ENCODE measurements at places on chromosomes 3 and 15.

GRCh38 chr3:34056181-34056910 lies 257.9 kb downstream of the PDCD6IP start:
- no peak for DNase-seq

DNA sequence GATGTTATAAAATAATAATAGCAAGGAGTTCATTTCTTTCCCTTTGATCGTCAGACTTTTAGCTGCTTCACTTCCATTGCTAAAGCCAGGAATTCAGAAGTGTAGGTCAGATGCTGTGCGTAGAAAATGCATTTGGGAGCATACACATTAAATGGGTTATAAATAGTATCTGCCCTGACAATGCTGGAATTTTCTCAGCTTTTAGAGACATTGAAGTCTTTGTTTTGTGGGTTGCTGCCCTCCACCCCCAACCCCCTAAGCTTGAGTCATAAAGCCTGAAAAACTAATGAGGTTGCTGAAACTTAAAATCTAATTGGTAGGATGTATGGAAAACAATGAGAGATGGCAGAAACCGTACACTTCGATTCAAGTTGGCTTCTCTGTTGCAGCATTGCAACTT lies 81.9 kb downstream of the MITF start:
- DNase-seq: no peak

GRCh38 chr3:139113993-139114375 lies 69.3 kb upstream of the PRR23C start:
- DNase-seq: no peak

- DNase-seq: no peak
Measured at GRCh38 chr3:23900744-23901143, 16.0 kb downstream of the NKIRAS1 start.

DNA sequence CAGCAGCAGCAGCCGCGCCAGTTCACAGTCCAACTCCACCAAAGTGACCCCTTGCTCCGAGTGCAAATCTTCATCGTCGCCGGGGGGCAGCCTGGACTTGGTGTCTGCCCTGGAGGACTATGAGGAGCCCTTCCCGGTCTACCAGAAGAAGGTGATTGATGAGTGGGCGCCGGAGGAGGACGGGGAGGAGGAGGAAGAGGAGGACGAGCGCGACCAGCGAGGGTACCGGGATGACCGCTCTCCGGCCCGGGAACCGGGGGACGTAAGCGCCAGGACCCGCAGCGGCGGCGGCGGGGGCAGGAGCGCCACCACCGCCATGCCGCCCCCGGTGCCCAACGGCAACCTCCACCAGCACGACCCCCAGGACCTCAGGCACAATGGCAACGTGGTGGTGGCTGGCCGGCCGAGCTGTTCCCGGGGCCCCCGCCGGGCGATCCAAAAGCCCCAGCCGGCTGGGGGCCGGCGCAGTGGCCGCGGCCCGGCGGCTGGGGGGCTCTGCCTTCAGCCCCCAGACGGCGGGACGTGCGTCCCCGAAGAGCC lies 224.1 kb upstream of the IL12A start:
- DNase-seq: no peak

DNA sequence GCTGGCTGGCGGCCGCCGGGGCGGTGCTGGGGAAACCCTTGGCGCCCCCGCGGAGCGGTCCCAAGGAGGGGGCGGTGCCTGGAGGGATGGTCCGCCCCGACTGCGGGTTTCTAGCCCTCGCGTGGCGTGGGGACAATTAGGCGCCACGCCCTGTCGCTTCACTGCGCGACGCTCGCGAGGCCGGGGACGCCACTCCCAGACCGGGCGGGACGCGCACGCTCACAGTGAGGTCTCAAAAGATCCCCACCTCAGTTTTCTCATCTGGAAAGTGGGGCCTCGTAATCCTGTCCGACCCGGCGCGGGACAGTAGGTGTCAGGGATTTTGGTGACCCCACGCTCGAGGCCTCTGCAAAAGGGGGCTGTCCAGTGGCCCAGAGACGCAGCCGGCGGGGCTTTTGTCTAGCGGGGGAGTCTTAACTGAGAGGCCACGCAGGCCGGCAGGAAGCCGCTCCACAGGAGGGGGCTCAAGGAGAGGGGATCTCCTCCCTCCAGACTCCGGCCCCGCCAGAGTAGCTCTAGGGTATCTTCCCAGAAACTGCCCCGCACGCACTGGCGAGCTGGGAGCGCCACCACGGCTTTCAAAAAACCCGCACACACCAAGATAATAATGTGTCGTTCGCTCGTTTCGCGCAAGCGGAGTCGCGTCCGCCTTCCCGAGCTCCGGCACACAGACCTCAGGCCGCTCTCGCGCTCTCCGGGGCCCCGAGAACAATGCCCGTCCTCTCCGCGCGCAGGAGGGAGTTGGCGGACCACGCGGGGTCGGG lies 710 bp upstream of the CLK3 start:
- DNase-seq: peak; percentile 87

DNA sequence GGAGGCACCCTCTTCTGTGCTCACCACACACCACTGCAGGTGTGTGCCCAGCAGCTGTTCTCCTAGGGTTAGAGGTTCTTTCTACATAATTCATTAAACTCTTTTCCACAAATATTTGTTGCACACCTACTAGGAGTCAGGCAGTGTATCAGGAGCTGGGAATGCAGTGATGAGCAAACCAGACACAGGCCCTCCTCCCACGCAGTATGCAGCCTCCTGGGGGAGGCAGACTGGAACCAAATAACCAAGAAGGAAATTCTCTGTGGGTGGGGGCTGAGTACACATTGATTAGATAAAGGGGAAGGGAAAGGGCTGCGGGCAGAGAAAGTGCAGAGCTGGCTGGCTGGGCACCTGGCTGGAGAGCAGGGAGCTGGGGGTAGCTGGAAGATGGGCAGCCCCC lies 18.5 kb upstream of the C3orf22 start:
- DNase-seq: no peak

- no peak for DNase-seq
Measured at GRCh38 chr15:73954188-73955145, 28.2 kb downstream of the LOXL1 start.

- DNase-seq: no peak
Measured at GRCh38 chr15:57495041-57495440, 96.7 kb upstream of the MYZAP start.

DNA sequence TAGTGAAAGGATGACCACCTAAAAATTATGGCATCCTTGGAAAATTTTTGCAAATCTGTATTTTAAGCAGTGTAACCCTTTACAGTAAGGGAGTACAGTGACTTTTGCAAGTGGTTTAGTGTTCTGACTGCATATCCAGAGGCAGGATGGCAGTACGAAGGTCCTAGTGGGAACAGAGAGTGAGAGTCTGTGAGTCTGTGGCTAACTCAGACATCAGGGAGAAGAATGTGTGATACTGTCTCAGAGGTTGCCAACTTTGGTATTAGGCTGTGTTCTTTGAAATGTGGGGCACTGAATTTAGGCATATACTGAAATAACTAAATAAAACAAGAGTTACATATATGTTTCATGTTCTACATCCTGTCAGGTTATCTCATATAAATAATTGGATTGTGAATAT lies 25.7 kb downstream of the PRKCI start:
- DNase-seq: no peak

DNA sequence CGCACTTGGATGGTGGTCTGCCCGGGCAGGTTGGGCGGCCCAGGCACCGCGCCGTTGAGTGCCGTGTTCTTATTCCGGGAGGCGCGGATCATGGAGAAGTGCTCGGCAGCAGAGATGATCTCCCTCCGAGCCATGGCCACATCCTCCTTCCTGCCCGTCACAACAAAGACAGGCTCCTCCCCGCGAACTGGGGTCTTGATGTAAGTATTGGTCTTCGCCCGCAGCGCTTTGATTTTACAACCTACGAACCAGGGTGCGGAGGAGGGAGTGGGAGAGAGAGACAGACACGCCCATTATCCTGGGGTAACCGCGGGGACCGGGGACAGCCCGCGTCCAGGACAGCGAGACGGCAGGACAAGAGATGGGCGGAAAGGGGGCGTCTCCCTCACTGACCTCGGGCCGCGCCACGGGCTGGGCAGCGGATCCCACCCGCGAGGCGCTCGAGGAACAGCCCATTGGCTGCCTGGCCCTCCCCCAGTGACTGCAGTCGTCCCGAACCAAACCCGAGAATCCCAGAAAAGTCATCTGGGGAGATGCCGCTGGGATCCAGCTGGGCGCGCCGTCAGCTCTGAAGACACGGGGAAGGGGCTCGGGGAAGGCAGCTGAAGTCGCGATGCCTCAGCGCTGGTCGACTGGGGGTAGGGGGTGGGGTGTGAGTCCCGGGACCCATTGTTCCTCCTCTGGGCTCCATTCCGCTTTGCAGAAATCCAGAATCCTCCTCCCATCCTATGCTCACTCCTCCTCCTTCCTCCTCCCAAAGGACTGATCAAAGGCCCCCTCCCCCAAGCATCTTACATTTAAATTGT lies 1.2 kb downstream of the MEX3B start:
- DNase-seq: peak; percentile 29

DNA sequence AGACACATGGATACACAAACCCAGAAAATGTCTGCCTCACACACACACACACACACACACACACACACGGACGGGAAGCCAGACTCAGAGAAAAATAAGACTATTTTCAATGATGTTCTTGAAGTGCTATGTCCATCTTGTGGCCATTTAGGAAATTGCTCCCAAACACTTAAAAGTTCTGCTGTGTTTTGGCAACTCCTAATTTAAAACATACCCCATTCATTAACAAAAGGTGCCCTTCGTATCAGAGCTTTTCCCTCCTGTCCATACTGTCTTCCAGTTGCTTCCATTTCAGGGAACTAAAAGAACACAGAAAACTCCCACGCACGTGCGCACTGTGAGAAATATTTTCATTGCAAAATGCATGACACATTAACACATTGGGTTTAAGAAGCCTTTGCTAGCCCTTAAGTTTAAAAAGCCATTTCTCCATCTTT lies 44.6 kb downstream of the SLC12A1 start:
- DNase-seq: no peak

- DNase-seq: no peak
Measured at GRCh38 chr15:60079210-60079609, 75.1 kb downstream of the FOXB1 start.

- DNase-seq: no peak
Measured at GRCh38 chr3:178088963-178089362, 447.3 kb upstream of the KCNMB2 start.

- peak; percentile 33 for DNase-seq
Measured at GRCh38 chr3:44439499-44440295, 37.8 kb downstream of the ZNF445 start.

- DNase-seq: no peak
Measured at GRCh38 chr3:161672478-161672877, 175.9 kb downstream of the OTOL1 start.

DNA sequence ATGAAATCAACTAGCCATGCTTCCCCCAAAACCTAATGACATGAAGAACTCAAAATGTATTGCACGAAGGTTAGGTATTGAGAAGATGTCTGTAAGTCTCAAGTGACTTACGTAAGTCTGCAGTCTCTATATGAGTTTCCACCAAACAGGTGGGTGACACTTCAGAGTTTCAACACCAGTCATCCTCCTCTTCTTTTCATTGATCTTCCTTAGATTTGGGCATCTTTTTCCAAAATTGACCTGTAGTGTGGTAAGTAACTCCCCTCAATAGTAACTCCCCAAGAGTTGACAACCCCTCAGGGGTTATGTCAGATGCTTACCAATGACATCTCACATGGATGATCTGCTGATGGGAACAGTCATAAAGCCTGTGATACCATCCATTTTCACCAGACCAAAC lies 46.1 kb downstream of the GPR176 start:
- no peak for DNase-seq

DNA sequence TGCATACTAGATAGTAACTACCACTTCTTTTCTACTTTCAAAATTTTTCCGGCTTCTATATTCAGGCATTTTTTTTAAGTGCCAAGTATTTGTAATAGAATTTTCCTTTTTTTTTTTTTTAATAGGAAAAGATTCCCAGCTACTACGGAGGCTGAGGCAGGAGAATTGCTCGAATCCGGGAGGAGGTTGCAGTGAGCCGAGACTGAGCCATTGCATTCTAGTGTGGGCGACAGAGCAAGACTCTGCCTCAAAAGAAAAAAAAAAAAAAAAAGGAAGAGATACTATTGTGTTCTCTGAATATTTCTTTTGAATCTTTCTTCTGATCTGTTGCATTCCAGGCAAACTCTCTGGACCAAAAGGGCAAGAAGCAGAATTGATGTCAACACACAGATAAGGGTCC lies 557.3 kb downstream of the FGF12 start:
- DNase-seq: no peak

DNA sequence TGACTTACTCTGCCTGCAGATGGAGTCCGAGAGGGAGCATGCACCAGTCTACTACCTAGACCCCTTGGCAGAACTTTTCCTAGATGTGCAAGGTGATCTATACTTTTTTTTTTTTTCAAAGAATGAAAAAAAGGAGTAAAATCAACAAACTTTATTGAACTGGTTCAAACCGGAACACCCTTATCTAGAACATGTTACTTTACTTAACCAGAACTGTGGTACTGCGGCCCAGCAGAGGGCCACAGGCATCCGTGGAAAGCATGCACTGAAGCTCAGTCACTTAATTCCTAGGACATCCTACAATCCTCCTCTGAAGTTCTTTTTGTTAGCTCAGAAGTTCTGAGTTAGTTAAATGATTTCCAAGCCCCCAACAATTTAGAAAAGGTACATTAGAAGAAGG lies 21.6 kb downstream of the CHAC1 start:
- DNase-seq: no peak

GRCh38 chr3:126398423-126399350 lies 4.0 kb downstream of the CFAP100 start:
- no peak for DNase-seq

Measured in stimulated activated CD4-positive, alpha-beta T cell treated with anti-CD3 and anti-CD28 coated beads, Interleukin-4, amount 100 ng/mL, for 4 hours (primary cell).